ENCODE measurements at places on chromosomes 7 and 10.

- no peak for DNase-seq
These were observed 342.2 kb downstream of the GATA3 start for GRCh38 chr10:8396675-8397074.

- DNase-seq: no peak
These were observed 23.1 kb downstream of the ADAMTS14 start for GRCh38 chr10:70695241-70696030.

- no peak for DNase-seq
These were observed 71.1 kb upstream of the ADGRA1 start for GRCh38 chr10:133016493-133017202.

DNA sequence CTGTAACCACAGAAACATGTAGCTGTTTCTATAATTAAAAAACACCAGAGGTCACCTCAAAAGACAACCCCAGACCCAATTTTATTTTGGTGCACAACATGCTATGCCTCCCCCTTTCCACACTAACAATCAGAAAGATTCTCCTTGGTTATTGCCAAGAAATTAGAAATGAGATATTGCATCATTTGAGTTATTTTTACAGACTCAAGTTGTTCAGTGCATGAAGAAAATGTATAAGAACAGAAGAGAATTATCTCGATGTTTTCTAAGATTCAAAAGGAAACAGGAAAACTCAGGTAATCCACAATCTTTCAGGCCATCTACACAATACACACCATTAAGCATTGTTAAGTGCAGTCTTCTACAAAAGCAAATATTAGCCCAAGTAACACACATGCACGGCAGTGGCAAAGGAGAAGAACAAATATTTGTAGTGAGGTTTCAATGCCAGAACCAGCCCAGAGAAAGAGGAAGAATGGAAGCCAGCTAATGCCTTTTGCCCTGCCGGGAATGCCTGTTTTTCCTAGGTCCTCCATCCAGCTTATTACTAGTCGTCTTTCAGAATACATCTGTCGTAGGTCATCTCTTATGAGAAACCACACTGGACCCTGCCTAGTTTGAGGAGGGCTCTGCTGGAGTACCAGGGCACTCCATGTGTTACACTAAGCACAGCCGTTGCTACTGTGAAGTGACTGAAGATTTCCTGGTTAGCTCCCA, 67.6 kb upstream of the C1GALT1 start:
- DNase-seq: no peak

GRCh38 chr7:5780801-5781496, 514 bp downstream of the RNF216 start:
- peak; percentile 65 for DNase-seq

DNA sequence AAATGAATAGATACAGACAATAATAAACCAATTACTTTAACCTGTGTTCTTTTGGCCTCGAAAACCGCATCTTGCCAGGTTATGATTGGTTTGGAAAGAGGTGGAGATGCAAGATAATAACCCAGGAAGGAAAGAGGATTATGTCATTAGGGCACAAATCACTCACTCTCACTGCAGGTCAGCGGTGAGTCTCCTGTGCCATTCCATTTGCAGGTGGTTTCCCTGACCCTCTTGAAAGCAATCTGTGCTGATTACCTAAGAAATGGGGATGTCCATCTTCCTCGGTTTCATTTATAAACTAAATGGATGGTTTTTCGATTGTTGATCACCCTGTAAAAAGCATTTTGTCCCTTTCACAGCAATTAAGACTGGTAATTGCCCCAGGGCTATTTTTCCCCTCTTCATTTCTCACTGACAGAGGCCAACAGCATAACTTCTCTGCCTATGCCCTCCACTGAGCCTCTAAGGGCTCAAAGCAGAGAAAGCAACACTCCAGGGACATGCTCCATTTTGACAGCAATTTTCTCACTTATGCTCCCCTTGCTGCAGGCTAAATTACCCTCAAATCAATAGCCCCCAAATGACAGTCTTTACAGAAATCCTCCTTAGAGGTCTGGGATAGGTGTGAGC, 257.5 kb downstream of the IPMK start:
- no peak for DNase-seq

DNA sequence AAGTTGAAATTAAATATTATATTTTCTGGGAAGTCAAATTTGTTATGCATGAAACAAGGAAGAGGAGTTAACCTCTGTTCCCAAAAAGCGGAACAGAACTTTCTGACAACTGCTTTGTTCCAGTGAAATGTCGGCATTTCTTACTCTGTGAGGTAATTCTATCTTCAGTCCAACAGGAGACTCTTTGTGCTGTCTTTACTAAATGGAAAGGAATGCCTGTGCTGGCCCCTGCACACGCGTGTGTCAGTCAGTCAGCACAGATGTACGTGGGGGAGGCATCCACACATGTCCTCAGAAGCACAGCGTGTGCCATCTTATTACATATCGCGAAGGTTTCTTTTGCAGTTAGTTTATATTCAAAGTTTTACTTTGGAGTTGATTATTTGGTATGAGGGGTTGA, 37.5 kb downstream of the NET1 start:
- no peak for DNase-seq

DNA sequence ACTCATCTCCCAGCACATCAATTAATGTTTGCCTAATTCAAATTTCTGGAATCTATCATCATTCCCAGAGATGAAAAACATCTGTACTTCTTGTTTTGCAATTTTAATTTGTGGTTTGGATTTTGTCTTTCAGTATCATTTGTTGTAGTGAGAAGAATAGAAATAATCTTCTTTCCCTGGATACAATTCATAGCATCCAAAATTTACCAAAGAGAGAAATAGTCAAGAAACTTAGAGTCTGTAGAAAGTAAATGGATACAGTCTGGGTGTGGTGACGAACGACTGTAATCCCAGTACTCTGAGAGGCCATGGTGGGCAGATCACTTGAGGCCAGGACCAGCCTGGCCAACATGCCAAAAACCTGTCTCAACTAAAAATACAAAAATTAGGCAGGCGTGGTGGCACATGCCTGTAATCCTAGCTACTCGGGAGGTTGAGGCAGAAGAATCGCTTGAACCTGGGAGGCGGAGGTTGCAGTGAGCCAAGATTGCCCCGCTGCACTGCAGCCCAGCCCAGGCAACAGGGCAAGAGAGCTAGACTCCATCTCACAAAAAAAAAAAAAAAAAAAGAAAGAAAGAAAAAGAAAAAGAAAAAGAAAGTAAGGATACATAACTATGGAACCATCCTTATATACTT, 193.0 kb downstream of the RELN start:
- no peak for DNase-seq

DNA sequence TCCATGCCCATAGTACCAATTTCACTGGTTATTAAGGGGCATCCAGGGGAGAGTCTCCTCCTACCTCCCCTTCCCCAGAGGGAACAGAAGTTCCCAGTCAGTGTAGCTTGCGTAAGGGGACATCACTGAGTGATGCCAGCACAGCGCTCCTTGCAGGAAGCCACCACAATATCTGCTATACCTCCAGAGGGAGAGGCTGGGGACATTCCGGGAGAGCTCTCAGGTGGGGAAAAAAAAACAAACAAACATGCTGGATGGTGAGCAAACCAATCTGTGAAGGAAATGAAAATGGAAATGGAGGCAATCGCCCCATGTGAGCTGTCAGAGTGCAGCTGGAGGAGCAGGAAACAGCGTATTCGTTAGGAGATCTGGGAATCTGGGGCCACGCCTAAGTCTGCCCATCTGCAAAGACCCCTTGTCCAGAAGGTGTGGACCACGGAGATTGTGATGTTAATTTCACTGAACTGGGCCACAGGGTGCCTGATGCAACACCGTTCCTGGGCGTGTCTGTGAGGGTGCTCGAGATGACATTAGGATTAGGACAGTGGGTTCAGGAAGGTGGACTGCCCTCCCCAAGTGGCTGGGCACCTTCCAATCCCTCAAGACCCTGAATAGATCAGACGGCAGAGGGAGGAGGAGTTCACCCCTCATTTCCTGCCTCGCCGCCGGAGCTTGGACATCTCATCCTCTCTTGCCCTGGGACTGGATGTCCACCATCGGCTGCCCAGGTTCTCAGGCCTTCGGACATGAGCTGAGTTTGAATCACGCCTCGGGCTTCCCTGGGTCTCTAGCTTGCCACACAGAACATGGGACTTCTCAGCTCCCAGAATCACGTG, 30.5 kb downstream of the GNA12 start:
- no peak for DNase-seq

DNA sequence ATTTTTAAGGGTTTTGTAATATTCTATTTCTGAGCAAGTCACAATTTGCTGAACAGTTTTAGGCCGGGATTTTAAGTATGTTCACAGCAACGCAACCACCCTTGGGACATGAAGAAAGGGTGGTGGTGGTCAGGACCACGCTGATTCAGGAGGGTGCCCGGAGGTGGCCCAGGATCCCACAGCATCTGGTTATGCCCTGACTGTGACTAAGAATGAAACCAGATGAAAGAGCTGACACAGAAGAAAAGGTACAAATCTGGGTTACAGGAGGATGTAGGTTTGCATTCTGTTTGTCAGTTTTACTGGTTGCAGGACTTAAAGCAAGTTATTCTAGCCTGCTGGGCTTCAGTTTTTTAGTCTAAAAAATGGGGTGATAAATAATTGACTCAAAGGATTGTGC, 279.7 kb downstream of the CCSER2 start:
- no peak for DNase-seq

DNA sequence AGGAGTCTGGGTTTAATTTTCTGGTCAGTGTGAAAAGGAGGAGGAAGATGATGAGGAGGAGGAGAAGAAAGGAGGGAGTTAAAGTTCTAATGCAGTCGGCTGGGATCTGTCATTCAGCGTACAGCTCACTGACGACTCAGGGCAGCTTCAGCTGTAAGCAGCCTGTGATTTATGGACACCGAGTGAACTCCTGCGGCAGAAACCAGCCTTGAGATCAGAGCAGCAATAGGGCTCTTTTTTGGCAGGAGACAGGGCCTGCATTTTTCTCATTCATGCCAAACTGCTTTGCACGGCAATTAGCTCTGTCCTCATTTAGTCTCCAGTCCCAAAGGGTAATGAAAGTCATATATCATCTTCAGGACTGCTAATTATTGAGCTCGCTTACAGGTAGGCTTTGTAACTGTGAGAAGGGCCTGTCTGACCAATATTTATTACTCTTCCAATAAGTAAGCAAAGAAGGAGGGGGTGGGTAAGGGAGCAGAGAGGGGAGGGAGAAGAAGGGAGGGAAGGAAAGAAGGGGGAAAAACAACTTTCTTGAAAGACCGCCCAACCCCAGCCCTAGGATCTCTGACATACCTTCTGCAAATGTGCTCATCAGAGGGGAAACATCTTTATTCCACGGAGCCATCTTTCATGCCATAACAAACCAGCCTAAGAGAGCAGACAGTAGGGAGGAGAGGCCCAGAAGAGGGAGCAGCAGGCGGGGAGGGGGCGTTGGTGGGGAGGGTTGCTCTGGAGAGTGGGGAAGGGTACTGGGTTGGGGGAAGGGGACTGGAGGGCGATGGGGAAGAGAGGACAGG, 48.1 kb upstream of the COMTD1 start:
- DNase-seq: no peak

GRCh38 chr10:119237722-119238436, 30.5 kb downstream of the GRK5 start:
- DNase-seq: no peak

GRCh38 chr7:4606797-4607196, 75.3 kb upstream of the FOXK1 start:
- DNase-seq: no peak

- DNase-seq: no peak
These were observed 990 bp downstream of the ZNF467 start for GRCh38 chr7:149772241-149772955.

DNA sequence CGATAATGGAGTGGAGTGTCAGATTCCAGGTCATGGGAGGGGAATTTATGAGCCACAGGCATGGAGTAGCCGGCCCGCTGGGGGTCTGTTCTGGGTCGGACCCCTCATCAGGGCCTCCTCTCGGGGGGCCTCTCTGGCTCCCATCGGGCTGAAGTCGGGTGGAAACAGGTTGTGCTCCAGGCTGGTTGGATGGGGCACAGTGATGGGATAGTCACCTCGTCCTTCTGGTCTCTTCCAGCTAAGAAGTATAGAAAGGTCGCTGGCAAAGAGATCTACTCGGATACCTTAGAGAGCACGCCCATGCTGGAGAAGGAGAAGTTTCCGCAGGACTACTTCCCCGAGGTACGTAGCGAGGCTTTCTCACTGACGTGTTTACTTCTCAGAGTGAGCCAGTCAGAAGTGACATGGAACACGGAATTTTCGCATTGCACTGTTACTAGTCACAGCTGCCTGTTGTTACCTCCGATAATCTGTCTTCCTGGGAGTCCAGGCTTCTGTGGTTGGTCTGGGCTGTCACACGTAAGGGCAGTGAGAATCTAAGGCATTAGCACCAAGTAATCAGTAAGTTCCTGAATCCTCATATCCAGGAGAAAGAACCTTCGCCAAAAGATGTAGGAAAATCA, 88.3 kb downstream of the NKX6-2 start:
- peak; percentile 20 for DNase-seq

GRCh38 chr7:99141841-99142726, 1.8 kb downstream of the SMURF1 start:
- peak; percentile 75 for DNase-seq

GRCh38 chr7:51732951-51733350, 416.3 kb upstream of the COBL start:
- no peak for DNase-seq

DNA sequence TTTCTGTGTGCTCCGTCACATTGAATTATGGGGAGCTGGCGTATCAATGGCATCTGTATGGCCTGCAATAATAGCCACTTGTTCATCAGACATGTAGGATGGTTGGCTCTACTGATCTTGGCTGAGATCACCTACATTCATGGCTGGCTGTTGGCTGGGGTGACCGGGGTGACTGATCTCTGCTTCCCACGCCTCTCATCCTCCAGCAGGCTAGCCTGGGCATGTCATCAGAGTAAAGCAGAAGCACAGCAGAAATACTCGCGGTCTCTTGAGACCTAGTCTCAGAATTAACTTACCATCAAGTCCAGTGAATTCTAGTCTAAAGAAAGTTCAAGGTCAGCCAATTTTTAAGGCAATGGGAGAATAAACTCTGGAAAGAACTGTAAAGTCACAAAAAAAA, 257.7 kb upstream of the GLI3 start:
- DNase-seq: no peak

GRCh38 chr7:116588225-116588624, 63.4 kb downstream of the CAV1 start:
- DNase-seq: no peak

DNA sequence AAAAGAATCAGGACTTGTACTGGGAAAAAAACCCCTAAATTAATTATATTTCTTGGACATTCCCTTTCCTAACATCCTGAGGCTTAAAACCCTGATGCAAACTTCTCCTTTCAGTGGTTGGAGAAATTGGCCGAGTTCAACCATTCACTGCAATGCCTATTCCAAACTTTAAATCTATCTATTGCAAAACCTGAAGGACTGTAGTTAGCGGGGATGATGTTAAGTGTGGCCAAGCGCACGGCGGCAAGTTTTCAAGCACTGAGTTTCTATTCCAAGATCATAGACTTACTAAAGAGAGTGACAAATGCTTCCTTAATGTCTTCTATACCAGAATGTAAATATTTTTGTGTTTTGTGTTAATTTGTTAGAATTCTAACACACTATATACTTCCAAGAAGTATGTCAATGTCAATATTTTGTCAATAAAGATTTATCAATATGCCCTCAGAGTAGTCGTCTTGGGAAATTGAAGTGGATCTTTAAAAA, 6.6 kb downstream of the EMX2 start:
- no peak for DNase-seq
